CD4-positive, alpha-beta T cell (primary cell): ENCODE measurements at places on chromosomes 6 and 20.

DNA sequence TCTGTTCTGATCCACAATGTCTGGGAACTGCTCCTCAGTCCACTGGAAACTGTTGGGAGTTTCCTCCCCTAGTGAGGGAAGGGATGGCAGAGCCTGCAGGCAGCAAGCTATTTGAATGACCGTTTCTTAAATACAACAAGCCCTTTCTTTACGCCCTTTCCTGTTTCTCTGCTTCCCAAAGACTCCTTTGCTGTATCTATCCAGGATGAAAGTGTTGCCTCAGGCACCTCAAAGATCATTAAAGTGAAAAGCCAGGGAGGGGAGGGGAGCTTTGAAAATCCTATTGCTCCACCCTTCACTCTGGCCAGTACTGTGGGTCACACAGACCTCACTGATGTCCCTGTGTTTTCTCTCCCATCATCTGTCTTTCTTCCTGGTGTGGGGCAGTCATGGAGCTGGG, 213.1 kb downstream of the RNF144B start:
- DNase-seq: no peak
- H3K27ac ChIP-seq: no peak overlapping the region
- H3K4me3 ChIP-seq: no peak overlapping the region
- H3K36me3 ChIP-seq: no peaks in the 10 kb centered on the region

- peaks cover 61% of the 10 kb centered on the region for H3K4me1 ChIP-seq
- H3K4me3 ChIP-seq: no peak overlapping the region
- peak overlapping the region; percentile 3 for H3K27ac ChIP-seq
- peaks cover 99% of the 10 kb centered on the region for H3K36me3 ChIP-seq
- no peak for DNase-seq
Observed at GRCh38 chr20:41167118-41167470, 29.8 kb downstream of the PLCG1 start.

DNA sequence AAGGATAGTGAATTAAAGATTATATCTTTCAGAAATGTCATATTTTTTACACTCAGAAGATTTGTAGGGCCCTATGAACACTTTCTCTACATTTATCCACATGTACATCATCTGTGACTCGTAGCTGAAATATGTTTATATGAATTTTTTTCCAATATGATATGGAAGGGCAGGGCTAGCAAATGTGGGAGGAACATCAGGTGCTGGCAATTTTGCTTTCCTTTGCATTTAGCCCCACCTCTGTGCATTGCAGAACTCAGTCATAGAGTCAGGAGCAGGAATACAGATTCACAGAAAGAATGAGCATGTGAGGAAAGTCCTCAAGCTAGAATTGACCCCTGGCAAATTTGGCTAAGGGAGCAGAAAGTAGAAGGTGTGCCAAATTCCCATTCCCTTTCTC, 129.9 kb downstream of the CRYBG1 start:
- H3K4me1 ChIP-seq: no peaks in the 10 kb centered on the region
- no peaks in the 10 kb centered on the region for H3K27me3 ChIP-seq
- H3K4me3 ChIP-seq: no peak overlapping the region

GRCh38 chr6:156955494-156956183, 178.5 kb downstream of the ARID1B start:
- DNase-seq: no peak
- no peaks in the 10 kb centered on the region for H3K36me3 ChIP-seq
- peaks cover 25% of the 10 kb centered on the region for H3K4me1 ChIP-seq
- H3K4me3 ChIP-seq: no peak overlapping the region

- H3K4me3 ChIP-seq: no peak overlapping the region
- H3K4me1 ChIP-seq: peaks cover 4% of the 10 kb centered on the region
- no peak overlapping the region for H3K27ac ChIP-seq
- H3K27me3 ChIP-seq: peaks cover 26% of the 10 kb centered on the region
- DNase-seq: no peak
Observed at GRCh38 chr6:166636934-166637333, 9.9 kb upstream of the RPS6KA2 start.

- H3K4me3 ChIP-seq: no peak overlapping the region
- H3K27ac ChIP-seq: no peak overlapping the region
- H3K36me3 ChIP-seq: no peaks in the 10 kb centered on the region
- H3K27me3 ChIP-seq: no peaks in the 10 kb centered on the region
- H3K4me1 ChIP-seq: peaks cover 8% of the 10 kb centered on the region
- DNase-seq: no peak
Observed at GRCh38 chr6:45577836-45578504, 200.2 kb upstream of the SUPT3H start.

- H3K4me1 ChIP-seq: peaks cover 19% of the 10 kb centered on the region
- no peak for DNase-seq
- no peaks in the 10 kb centered on the region for H3K36me3 ChIP-seq
- H3K27ac ChIP-seq: no peak overlapping the region
- no peak overlapping the region for H3K4me3 ChIP-seq
Observed at GRCh38 chr20:40958598-40958997, 70.0 kb upstream of the TOP1 start.

- no peak for DNase-seq
- H3K27ac ChIP-seq: no peak overlapping the region
- no peak overlapping the region for H3K4me3 ChIP-seq
- no peaks in the 10 kb centered on the region for H3K36me3 ChIP-seq
- H3K27me3 ChIP-seq: no peaks in the 10 kb centered on the region
Observed at GRCh38 chr6:148873868-148874267, 127.0 kb downstream of the UST start.

- H3K4me3 ChIP-seq: no peak overlapping the region
- H3K27ac ChIP-seq: no peak overlapping the region
Observed at GRCh38 chr6:166485651-166486535, 100.6 kb downstream of the RAMACL start.

- H3K27ac ChIP-seq: no peak overlapping the region
- no peak overlapping the region for H3K4me3 ChIP-seq
- no peaks in the 10 kb centered on the region for H3K36me3 ChIP-seq
- no peaks in the 10 kb centered on the region for H3K27me3 ChIP-seq
- no peaks in the 10 kb centered on the region for H3K4me1 ChIP-seq
- DNase-seq: no peak
Observed at GRCh38 chr6:120122401-120122800, 772.8 kb upstream of the MAN1A1 start.

DNA sequence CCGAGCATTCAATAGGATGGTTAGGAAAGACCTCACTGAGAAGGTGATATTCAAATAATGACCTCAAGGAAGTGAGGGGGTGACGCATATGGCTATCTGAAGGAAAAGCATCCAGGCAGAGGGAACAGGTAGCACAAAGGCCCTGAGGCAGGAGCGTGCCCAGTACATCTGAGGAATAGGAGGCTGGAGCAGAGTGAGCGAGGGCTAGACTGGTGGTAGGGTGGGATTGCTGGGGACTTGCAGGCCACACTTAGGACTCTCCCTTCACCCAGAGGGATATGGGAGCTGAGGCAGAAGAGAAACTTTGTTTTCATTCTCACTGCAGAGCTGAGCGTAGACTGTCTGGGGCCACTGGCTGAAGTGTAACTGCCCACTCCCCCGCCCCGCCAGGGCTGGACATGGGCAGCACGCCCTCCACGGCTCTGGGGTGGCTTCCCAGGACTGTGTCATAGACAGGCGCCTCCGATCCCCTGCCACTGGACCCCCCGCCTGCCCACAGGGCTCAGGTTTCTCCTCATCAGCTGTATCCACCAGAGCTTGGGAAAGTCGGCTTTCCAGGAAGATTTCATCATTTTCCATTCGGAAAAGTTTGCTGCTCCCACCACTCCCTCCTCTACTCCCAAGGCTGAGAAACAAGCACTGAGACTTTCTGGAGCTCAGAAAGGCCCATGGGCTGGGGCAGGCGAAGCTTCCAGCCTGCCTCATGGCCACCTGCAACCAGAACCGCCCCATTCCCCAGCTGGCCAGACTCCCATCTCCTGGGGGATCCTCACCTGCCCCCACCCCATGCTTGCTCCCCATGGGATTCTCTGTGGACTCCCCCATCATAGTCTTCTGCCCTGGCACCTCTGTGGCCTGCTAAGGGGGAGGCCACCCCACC, 142.6 kb downstream of the MRPL14 start:
- H3K27ac ChIP-seq: no peak overlapping the region
- no peak for DNase-seq
- no peaks in the 10 kb centered on the region for H3K4me1 ChIP-seq

- H3K4me3 ChIP-seq: no peak overlapping the region
- no peaks in the 10 kb centered on the region for H3K4me1 ChIP-seq
- H3K27me3 ChIP-seq: no peaks in the 10 kb centered on the region
- peak; percentile 21 for DNase-seq
Observed at GRCh38 chr6:107330168-107330567, 129.2 kb downstream of the PDSS2 start.

DNA sequence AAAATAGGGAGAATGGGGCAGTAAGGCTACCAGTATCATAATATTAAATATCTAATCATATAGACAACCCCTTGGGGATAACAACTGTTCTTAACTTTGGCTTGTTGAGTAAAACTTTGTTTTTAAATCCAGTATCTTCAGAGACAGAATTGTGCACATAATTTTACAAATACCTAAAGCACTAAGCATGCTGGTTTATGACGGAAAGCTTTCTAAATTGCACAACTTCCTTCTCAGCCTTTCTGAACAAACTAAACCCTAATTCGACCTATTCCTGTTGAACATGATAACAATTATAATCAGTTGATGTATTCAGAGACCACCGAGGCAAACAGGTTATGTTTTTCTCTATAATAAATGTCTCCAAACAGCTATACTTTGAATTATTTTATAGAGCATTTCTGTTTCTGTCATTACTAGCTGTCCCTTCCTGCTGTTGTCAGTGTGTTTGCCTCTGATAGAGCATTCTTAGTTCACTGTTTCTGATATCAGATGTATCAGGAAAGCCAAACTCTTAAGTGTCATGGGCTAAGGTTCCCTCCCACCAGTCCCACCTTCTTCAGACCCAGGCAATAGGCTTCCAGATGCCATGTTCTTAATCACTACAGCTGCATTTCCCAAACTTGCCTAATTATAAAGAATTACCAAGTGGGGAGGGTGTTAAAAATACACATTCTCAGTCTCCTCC, 8.7 kb downstream of the ZHX3 start:
- no peaks in the 10 kb centered on the region for H3K27me3 ChIP-seq
- H3K4me1 ChIP-seq: no peaks in the 10 kb centered on the region
- no peak overlapping the region for H3K27ac ChIP-seq
- H3K36me3 ChIP-seq: no peaks in the 10 kb centered on the region
- DNase-seq: no peak
- no peak overlapping the region for H3K4me3 ChIP-seq

DNA sequence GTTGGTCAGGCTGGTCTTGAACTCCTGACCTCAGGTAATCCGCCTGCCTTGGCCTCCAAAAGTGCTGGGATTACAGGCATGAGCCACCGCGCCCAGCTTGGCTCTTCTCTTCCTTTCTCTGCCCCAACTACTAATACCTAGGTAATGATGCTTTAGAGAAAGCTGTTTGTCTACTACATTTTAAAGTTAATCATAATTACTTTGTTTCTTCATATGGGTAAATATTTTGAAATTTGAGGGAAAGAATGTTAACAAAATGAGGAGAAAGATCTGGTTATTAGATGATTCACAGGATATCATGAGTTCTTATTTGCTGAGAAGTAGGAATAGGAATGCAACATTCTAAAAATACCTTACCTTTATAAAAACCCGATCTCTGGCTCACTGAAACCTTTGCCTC, 18.4 kb upstream of the PTPRK start:
- no peak overlapping the region for H3K27ac ChIP-seq
- H3K36me3 ChIP-seq: no peaks in the 10 kb centered on the region
- no peak for DNase-seq
- no peaks in the 10 kb centered on the region for H3K4me1 ChIP-seq

DNA sequence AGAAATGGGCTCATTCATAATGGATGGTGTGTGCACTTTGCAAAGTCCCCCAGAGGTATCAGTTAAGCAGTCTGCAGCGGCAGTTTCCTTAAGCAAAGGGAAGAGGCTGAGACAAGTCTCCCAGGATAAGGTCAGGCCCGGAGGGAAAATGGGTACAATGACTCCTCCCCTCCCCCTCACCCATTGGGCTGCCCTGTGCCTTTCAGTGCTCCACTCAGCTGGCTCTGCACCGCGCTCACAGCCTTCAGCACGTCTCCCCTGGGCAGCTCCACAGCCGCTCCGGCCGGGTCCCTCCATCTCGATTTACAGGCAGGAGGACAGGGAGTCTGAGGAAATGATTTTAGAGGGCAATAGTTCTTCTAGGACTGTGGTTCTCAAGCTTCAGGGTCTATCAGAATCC, 264.8 kb downstream of the LRFN2 start:
- H3K27me3 ChIP-seq: peaks cover 10% of the 10 kb centered on the region
- no peak for DNase-seq

- H3K27ac ChIP-seq: no peak overlapping the region
- no peaks in the 10 kb centered on the region for H3K4me1 ChIP-seq
- H3K36me3 ChIP-seq: no peaks in the 10 kb centered on the region
- DNase-seq: peak; percentile 15
- no peaks in the 10 kb centered on the region for H3K27me3 ChIP-seq
- no peak overlapping the region for H3K4me3 ChIP-seq
Observed at GRCh38 chr6:109595998-109596397, 95.0 kb downstream of the AK9 start.

DNA sequence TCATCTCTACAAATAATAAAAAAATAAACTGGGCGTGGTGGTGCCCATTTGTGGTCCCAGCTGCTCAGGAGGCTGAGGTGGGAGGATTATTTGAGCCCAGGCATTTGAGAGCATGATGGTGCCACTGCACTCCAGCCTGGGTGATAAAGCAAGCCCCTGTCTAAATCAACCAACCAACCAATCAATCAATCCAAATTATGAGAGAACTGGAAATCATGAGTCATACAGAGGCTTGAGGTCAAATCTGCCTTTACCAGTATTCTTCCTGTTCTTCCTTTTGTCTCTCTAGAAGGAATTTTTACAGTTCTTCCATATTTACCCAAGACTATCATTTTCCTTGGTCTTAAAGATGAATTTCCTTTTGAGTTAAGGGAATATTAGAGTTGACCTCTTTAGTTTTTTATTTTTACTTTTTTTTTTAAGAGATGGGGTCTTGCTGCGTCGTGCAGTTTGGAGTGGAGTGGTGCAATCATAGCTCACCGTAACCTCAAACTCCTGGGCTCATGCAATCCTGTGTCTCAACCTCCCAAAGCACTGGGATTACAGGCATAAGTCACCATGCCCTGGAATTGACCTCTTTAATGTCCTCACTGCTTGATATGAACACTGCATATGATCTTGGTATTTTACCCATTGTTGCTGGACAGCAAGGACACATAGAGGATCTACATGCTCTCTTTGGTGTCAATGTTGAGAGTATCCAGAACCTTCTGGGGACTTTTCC, 44.1 kb upstream of the TXNDC5 start:
- no peaks in the 10 kb centered on the region for H3K27me3 ChIP-seq
- DNase-seq: no peak
- H3K4me1 ChIP-seq: no peaks in the 10 kb centered on the region
- no peak overlapping the region for H3K27ac ChIP-seq
- H3K36me3 ChIP-seq: no peaks in the 10 kb centered on the region
- H3K4me3 ChIP-seq: no peak overlapping the region

GRCh38 chr6:87287251-87287650, 35.1 kb upstream of the SMIM8 start:
- H3K27ac ChIP-seq: no peak overlapping the region
- no peak for DNase-seq
- no peak overlapping the region for H3K4me3 ChIP-seq
- no peaks in the 10 kb centered on the region for H3K27me3 ChIP-seq
- no peaks in the 10 kb centered on the region for H3K36me3 ChIP-seq
- no peaks in the 10 kb centered on the region for H3K4me1 ChIP-seq
